WERI-Rb-1 (cell line): ENCODE measurements at places on chromosomes 2 and 18.

GRCh38 chr18:22337306-22337705 lies 80.4 kb downstream of the CTAGE1 start:
- DNase-seq: no peak

- DNase-seq: no peak
Observed at GRCh38 chr2:6914828-6915227, 2.4 kb upstream of the RNF144A start.

- no peak for DNase-seq
Observed at GRCh38 chr18:45715212-45715780, 8.7 kb upstream of the SLC14A1 start.

- no peak for DNase-seq
Observed at GRCh38 chr2:37630301-37630700, 41.1 kb downstream of the CDC42EP3 start.

DNA sequence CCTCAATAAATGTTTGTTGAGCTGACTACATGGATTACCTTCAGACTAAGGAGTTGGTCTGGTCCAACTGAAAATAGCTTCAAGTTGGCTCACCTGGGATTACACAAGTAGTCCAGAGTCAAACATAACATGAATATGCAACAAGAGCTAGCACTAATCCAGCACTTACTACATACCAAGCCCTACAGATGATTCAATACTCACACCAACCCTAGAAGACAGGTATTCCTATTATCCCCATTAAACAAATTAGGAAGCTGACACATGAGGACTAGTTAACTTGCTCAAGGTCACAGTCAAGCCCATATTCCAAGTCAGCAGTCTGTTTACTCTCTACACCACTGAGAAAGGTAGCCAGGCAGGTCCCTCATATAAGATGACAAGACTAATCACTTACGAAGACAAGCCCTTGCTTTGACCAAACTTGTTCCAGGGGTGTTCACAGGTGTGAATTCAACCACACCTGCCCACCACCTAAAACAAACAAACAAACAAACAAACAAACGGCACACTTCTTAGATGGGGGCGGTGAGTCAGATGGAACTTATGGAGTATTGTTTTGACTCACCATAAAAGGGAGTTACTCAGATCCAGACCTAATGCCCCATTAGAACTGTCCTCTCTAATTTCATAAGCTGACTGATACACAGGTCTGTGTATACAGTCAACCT lies 29.1 kb downstream of the TMEM131 start:
- no peak for DNase-seq

GRCh38 chr2:6787376-6787775 lies 78.3 kb downstream of the CMPK2 start:
- no peak for DNase-seq

GRCh38 chr18:46899274-46899948 lies 17.9 kb downstream of the PIAS2 start:
- DNase-seq: no peak

GRCh38 chr2:191263050-191263449 lies 17.8 kb downstream of the MYO1B start:
- no peak for DNase-seq

- DNase-seq: no peak
Observed at GRCh38 chr2:217568289-217568971, 434.4 kb downstream of the TNS1 start.

DNA sequence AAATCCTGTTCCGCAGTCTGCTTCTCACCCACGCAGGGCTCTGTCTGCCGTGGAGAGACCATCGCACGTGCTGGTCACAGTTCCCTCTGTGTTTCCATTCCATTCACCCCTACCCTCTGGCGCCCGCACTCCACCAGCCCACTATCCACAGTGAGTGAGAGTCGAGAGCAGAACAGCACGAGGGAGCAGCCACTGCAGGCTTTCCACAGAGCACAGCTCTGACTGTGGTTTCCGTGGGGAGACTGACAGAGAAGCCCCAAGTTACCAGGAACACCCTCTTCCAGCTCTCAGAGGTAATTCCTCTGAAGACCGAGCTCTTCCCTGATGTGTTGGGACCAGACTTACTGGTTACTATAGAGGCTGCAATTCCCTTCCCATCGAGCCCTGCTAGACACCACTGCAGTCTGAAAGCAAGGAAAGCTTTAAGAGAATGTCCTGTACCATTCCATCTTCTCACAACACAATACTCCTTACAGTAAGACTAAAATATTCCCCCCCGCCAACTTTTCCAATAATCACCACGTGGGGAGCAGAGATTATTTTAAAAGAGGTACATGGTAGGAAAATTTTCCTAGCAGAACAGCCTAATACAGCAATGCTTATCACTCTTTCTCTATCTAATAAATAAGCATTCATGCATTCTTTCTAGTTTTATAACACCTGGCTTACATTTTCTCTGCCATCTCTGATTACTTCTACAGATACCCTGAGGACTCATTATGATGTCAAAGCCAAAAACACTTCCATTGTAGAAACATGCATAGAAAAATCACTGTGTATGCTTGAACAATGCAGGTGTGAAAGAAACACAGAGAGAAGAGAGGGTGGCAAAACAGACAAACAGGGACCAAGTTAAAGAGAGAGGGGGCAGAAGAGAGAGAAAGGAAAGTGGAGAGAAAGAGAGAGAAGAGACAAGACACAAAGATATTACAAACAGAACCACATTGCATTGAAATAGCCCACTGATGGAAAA lies 4.7 kb downstream of the MYT1L start:
- no peak for DNase-seq
